ENCODE measurements at places on chromosomes 6 and 20. TPM values are rescaled to one million over a fixed set of nuclear protein-coding genes. Genes with fewer than 3 reads are reported as not detected.

DNA sequence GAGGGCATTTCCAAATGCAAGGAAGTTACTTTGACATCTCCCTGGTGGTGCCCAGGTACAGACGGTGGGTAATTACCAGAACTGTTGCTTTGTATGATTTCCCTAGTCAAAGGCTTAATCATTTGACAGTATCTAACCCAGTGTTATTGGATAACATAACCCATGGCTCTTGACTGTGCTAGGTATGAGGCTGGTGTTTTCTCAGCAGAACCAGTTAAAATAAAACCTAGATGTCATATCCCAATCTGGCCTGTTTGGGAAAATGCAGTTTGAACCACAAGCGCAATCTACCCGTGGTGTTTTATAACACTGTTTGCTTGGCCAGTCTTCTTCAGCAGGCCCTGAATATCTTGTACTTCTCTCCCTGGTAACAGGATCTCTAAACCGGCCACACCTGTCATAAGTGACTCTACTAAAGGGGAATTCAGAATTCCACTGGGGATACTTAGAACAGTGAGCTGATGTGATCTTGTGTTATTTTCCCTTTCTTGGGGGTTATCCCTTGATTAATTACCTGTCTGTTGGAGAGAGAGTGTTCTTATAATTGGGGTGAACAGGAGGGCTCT, 32.8 kb downstream of the PPP1R14C start:
- DNase-seq = no peak
- H3K4me3 ChIP-seq = no peak overlapping the region
- peaks cover 31% of the 10 kb centered on the region for H3K4me1 ChIP-seq
- no peaks in the 10 kb centered on the region for H3K27me3 ChIP-seq
- no peaks in the 10 kb centered on the region for H3K36me3 ChIP-seq

GRCh38 chr6:16434885-16435284, 196.5 kb downstream of the GMPR start:
- DNase-seq = no peak
- no peaks in the 10 kb centered on the region for H3K36me3 ChIP-seq
- no peaks in the 10 kb centered on the region for H3K27me3 ChIP-seq
- H3K4me1 ChIP-seq = peaks cover 60% of the 10 kb centered on the region
- no peak overlapping the region for H3K27ac ChIP-seq

DNA sequence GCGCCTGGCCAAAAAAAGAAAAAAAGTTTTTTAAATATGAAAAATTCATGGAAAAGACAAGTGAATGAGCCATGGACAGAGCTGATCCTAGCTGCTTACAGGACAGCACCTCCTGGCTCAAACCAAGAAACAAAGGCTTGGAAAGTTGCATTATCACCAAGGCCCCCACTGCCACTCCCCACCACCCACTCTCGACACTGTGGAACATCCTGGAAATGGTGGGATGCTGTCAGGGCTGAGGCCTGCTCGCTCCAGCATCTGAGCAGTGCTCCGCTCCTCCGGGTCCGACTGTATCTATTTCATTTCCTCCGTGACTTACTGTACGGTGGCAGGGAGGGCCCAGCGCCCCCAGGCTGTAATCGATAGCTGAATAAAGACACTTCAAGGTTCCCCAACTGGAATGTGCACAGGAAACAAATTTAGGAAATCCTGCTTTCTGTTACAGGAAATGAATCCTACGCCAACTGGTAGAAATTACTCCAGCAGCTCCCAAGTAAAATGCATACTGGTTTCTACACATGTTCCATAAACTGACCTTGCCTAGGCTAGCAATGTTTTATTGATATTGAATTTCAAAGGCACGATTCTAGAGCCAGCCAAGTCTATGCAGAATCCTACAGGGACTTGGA, 109.5 kb upstream of the NFATC2 start:
- no peaks in the 10 kb centered on the region for H3K27me3 ChIP-seq
- DNase-seq = no peak
- peak overlapping the region; percentile 16 for H3K27ac ChIP-seq
- no peaks in the 10 kb centered on the region for H3K36me3 ChIP-seq
- H3K4me3 ChIP-seq = no peak overlapping the region

DNA sequence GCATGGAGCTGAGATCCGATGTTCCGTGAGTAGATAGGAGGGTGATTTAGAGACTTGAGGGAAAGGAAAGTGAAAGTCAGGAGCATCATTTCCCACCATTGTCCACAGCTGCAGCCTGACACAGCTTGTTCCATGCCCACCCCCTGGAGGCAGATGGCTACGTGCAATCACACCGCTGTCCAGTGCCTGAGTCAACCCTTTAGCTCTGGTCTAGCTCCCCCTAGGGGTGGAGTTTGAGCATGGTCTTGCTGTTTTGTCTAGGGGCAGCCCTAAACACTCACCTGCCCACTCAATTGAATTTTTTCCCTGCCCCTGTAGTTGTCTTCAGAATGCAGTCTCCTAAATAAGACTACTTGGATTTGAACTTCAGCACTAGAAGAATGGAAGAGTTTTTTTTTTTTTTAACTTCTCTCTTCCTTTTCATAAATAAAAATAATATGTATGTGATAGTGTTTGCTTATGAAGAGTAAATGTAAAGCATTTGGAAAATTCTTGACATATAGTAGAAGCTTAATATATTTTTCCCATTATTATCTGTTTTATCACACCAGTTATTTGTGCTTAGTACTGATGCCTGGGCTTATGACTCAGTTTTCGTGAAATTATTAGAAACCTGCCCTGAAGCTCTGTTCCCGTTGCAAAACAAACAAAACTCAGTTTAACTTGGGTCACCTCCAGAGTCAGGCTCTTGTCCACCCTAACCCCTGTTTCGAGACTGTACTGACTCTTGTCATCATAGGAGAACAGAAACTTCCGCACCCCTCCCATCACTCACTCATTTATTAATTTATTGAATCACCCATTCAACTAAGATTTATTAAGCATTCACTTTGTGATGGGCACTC, 814.8 kb downstream of the MAFB start:
- DNase-seq = peak; percentile 86
- H3K36me3 ChIP-seq = no peaks in the 10 kb centered on the region
- H3K4me1 ChIP-seq = peaks cover 12% of the 10 kb centered on the region
- no peak overlapping the region for H3K27ac ChIP-seq
- H3K4me3 ChIP-seq = no peak overlapping the region
- H3K27me3 ChIP-seq = no peaks in the 10 kb centered on the region

- no peak overlapping the region for H3K4me3 ChIP-seq
- no peak for DNase-seq
- H3K4me1 ChIP-seq = no peaks in the 10 kb centered on the region
- no peaks in the 10 kb centered on the region for H3K36me3 ChIP-seq
Observed at GRCh38 chr6:133368664-133369063, 127.5 kb downstream of the EYA4 start.

- no peaks in the 10 kb centered on the region for H3K36me3 ChIP-seq
- DNase-seq = no peak
- H3K4me3 ChIP-seq = peak within 1 kb of the TSS; percentile 25
- H3K27ac ChIP-seq = no peak within 1 kb of the TSS
- H3K27me3 ChIP-seq = peaks cover 11% of the 10 kb centered on the region
- H3K4me1 ChIP-seq = peaks cover 32% of the 10 kb centered on the region
Observed at GRCh38 chr6:391559-392440, at the start of gene IRF4. IRF4 (plus strand) TSS chr6:391752; CDS start chr6:393153, 1,401 bp downstream.

DNA sequence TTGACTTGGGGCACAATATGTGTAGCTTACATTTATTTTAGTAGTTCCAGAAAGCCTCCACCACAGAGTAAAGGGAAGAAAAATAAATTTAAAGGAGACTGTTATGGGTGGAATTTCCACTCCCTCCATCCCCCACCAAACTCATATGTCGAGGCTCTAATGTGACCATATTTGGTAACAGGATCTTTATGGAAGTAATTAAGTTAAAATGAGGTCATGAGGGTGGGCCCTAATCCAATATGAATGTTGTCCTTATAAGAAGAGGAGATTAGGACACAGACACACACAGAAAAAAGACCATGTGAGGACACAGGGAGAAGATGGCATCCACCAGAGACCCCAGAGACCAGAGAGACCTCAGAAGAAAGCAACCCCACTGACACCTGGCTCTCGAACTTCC, 189.7 kb downstream of the EDN1 start:
- no peak for DNase-seq
- no peaks in the 10 kb centered on the region for H3K36me3 ChIP-seq
- H3K4me1 ChIP-seq = no peaks in the 10 kb centered on the region
- H3K4me3 ChIP-seq = no peak overlapping the region

GRCh38 chr6:135002974-135003703, 51.5 kb downstream of the HBS1L start:
- no peak overlapping the region for H3K4me3 ChIP-seq
- H3K36me3 ChIP-seq = peaks cover 8% of the 10 kb centered on the region
- H3K27me3 ChIP-seq = no peaks in the 10 kb centered on the region
- no peaks in the 10 kb centered on the region for H3K4me1 ChIP-seq
- no peak for DNase-seq

DNA sequence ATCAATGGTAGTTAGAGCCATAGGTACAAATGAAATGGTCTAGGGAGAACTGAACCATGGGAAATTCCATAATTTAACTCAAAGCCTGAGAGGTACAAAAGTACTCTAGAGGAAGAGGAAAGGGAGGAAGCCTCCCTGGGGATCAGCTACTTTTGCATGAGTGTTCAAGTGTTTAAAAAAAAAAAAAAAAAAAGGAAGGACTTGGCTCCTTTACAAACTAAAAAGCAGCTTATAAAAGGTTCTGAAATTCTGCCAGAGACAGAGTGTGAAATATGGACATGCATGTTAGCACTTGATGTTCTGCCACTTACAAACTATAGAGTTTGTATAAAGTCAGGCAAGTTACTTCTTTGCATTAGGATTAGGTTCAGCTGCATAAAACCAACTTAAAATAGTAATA, 290.0 kb downstream of the TBC1D7 start:
- H3K4me3 ChIP-seq = no peak overlapping the region
- no peaks in the 10 kb centered on the region for H3K36me3 ChIP-seq
- no peaks in the 10 kb centered on the region for H3K4me1 ChIP-seq

DNA sequence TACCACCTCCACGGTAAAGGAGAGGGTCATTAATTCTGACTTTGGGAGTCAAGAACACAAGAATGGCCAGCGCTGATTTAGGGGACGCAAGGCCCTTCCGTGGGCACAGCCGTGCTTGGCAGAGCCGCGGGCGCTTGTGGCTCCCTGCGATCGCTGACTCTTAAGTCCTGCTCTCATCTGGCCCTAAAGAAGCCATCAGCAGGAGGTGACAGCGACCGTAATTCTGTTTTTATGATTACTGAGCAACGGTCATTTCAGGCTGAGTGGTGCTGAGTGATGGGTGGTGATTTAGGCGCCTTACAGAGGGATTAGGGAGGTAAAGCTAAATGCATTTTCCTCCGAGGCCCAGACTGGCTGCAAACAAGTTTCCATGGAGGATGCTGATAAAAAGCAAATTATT, 364.6 kb upstream of the SULF2 start:
- H3K4me1 ChIP-seq = no peaks in the 10 kb centered on the region
- H3K27me3 ChIP-seq = no peaks in the 10 kb centered on the region
- H3K4me3 ChIP-seq = no peak overlapping the region
- DNase-seq = no peak
- H3K27ac ChIP-seq = no peak overlapping the region

DNA sequence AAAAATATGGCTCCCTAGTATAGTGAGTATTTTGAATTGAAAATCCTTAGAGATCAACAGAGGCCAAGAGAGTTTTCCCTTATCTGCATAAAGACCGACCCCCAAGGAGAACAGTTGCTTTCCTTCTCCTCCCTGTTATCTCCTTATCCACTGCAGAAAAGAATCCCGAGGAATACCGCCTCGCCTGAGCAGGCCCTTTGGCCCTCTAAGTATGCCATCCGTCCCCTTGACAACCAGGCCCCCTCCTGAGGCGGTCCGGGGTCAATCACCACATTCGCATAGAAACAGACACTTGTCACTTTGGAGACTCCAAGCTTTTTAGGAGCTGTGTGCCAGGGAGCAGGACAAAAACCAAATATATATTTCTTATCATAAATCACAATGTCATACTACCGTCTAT, 15.9 kb upstream of the GGTLC1 start:
- H3K36me3 ChIP-seq = no peaks in the 10 kb centered on the region
- peaks cover 4% of the 10 kb centered on the region for H3K4me1 ChIP-seq
- H3K27ac ChIP-seq = no peak overlapping the region
- DNase-seq = no peak
- H3K27me3 ChIP-seq = no peaks in the 10 kb centered on the region
- H3K4me3 ChIP-seq = no peak overlapping the region

DNA sequence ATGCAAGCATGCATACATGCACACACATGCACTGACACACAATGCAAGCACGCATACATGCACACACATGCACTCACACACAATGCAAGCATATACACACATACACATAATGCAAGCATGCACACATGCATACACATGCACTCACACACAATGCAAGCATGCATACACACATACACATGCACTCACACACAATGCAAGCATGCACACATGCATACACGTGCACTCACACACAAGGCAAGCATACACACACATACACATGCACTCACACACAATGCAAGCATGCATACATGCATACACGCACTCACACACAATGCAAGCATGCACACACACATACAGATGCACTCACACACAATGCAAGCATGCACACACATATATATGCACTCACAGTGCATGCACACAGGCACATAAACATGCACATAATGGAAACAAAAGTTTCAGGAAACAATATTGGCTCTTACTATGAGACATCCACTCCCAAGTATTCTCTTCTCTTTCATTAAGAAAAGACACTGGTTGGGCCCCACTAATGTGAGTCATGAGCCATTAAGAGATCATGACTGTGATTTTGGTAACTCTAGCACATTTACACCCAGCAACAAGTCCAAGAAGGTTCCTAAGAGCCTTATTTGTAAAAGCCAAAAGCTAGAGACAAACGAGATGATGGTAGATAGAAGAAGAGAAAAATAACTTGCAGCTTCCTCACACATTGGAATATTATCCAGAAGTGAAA, 22.2 kb downstream of the APCDD1L start:
- DNase-seq = peak; percentile 16
- no peaks in the 10 kb centered on the region for H3K36me3 ChIP-seq
- H3K27ac ChIP-seq = no peak overlapping the region
- H3K4me1 ChIP-seq = no peaks in the 10 kb centered on the region
- no peaks in the 10 kb centered on the region for H3K27me3 ChIP-seq

GRCh38 chr6:45477278-45477677, 99.5 kb upstream of the SUPT3H start:
- no peak overlapping the region for H3K4me3 ChIP-seq
- H3K27me3 ChIP-seq = no peaks in the 10 kb centered on the region
- peaks cover 6% of the 10 kb centered on the region for H3K4me1 ChIP-seq
- H3K27ac ChIP-seq = no peak overlapping the region
- no peaks in the 10 kb centered on the region for H3K36me3 ChIP-seq

- H3K27ac ChIP-seq = no peak overlapping the region
- no peaks in the 10 kb centered on the region for H3K27me3 ChIP-seq
- no peaks in the 10 kb centered on the region for H3K4me1 ChIP-seq
- peaks cover 77% of the 10 kb centered on the region for H3K36me3 ChIP-seq
Observed at GRCh38 chr6:39914239-39914638, 20.0 kb downstream of the MOCS1 start.

SLC35D3 gene
- not detected for total RNA-seq

FLRT3 gene
- total RNA-seq = 17.8 TPM

KIF13A gene
- 68.3 TPM for total RNA-seq

THBS2 gene
- total RNA-seq = 16.2 TPM

PSMB9 gene
- total RNA-seq = 17.6 TPM

RFX6 gene
- not detected for total RNA-seq

PXDC1 gene
- total RNA-seq = 43.5 TPM

NKX2-4 gene
- not detected for total RNA-seq
